ENCODE measurements at places on chromosomes 7 and 10.

- peak; percentile 59 for DNase-seq
Observed at GRCh38 chr10:74056050-74056818, 58.3 kb downstream of the VCL start.

DNA sequence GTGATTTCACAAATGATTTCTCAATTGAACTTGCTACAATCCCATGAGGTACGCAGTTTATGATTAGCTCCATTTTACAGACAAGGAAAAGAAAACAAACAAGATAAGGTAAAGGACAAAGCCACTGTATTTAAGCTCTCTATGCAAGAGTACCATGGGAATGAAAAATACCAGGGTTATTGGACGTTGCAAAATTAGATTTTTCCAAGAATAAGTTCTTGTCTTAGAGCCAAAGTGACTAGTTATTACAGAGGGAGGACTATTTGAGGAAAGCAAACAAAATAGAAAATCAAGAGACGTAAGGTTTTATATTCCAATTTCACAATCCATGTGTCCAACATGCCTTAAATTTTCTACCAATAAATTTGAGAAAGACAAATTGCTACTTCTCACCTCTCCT, 97.9 kb upstream of the PTN start:
- peak; percentile 39 for DNase-seq

DNA sequence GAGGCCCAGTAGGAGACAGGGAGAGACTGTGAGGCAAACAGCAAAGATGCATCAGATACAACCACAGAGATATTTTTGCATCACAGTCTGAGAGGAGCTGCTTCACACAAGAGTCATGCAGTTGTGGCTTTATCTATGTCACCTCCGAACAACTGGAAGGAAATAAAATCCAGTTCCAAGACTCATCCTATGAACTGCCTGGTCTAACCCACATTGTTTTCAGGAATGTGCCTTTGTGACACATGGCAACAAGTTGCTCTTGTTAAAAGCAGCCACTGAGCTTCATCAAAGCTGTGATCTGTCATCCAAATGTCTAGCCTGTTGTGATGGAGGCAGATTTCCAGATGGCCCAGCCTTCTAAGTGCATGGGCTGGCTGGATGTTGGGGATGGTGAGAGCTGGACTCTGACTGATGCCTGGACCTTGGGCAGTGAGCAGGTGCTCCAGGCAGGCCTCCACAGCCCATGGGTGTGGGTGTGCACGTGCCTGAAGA, 255.0 kb downstream of the BMPER start:
- peak; percentile 94 for DNase-seq

- no peak for DNase-seq
Observed at GRCh38 chr7:42709284-42709683, 202.6 kb downstream of the C7orf25 start.

- no peak for DNase-seq
Observed at GRCh38 chr10:66649626-66650025, 276.2 kb upstream of the LRRTM3 start.

DNA sequence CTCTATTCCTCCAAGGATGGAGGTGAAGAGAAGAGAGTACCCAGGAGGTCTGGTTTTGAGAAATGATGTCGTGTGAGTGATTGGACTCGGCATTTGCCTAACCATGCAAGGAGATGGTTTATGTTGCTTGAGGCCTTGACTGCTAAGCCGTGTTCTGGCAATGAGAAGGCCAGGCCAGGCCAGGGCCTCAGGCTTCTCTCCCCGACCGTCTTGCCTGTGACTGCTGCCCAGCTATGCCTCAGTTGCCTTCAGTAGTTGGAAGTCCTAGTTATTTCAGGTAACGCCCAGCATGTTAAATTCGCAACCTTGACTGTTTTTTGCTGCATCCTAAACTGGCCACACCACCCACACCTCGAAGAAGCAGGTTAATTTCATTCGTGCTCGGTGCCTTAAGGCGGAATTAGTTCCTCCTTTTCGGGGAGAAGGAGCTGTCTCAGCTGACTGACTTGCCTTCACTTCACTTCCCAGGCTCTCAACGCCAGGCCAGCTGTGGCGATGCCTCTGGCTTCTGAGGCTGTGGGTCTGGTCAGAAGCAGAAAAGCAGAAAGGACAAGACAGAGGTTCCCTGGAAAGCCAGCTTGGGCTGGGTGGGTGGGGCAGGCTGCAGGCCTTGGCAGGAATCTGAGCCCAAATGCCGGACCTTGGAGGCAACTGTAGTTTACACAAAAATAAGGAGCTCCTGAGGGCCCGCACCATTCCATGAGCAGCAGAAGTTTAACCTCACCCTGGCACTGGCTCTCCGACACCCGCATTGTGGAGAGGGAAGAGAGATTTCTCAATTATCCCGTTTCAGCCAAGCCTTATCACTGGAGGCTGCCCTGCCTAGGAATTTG, 61.9 kb upstream of the SAMD8 start:
- DNase-seq, result no peak

- no peak for DNase-seq
Observed at GRCh38 chr7:159083698-159084068, 61.0 kb downstream of the VIPR2 start.

GRCh38 chr10:124319926-124320391, 98.8 kb downstream of the OAT start:
- DNase-seq, result no peak

GRCh38 chr7:55426676-55427075, 61.5 kb downstream of the LANCL2 start:
- no peak for DNase-seq

GRCh38 chr7:106358103-106358663, 73.4 kb upstream of the NAMPT start:
- DNase-seq, result peak; percentile 46

GRCh38 chr10:77380191-77380590, 257.4 kb downstream of the KCNMA1 start:
- DNase-seq, result no peak

DNA sequence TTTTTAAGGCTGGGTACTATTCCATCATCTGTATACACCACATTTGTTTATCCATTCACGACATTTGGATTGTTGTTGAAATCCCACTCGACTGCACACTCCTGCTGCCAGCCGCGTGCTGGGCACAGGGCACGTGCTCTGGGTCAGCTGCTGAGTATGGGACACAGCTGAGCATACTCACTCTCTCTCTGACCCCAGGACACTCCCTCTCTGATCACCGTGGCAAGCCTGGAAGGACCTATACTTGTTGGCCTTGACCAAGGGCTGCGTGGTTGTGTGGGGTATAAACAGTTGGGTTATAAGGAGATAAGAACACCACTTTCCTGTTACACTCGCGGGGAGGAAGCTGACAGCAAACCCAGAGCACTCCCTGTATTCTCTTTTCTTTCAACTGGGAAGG, 153.0 kb upstream of the RHEB start:
- DNase-seq, result no peak

DNA sequence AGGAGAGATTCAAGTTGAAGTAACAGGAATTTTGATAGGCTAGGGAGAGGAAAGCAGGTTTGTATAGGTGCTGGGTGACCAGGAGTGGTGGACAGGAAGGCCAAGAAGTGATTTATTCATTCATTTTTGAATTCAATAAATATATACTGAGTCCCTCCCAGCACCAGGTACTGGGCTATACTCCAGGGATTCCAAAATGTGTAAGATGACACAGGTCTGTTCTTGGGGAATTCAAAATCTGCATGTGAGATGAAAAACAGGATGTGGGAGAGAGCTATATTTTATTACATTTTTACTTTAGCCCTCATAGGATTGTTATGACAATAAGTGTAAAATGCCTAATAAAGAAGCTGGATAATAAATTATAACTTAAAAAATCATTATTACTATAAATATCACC, 134.9 kb downstream of the ANK3 start:
- no peak for DNase-seq

DNA sequence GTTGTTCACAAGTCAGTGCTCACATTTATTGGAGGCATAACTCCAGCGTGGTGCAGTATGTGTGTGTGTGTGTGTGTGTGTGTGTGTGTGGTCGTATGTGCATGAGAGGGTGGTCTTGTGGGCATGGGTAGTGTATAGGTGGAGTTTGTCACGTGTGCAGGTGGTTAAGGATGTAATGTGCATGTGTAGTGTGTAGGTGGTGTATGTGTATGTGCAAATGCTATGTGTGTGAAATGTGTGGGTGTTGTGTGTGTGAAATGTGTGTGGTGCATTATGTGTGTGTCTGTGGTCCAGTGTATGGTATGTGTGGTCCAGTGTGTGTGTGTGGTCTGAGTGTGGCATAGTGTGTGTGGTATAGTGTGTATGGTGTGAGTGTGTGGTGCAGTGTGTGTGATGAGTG, 30.3 kb upstream of the PODXL start:
- DNase-seq, result no peak

- no peak for DNase-seq
Observed at GRCh38 chr7:132590162-132590561, 13.9 kb upstream of the PLXNA4 start.

- DNase-seq, result no peak
Observed at GRCh38 chr7:20554072-20554471, 61.4 kb upstream of the ABCB5 start.

DNA sequence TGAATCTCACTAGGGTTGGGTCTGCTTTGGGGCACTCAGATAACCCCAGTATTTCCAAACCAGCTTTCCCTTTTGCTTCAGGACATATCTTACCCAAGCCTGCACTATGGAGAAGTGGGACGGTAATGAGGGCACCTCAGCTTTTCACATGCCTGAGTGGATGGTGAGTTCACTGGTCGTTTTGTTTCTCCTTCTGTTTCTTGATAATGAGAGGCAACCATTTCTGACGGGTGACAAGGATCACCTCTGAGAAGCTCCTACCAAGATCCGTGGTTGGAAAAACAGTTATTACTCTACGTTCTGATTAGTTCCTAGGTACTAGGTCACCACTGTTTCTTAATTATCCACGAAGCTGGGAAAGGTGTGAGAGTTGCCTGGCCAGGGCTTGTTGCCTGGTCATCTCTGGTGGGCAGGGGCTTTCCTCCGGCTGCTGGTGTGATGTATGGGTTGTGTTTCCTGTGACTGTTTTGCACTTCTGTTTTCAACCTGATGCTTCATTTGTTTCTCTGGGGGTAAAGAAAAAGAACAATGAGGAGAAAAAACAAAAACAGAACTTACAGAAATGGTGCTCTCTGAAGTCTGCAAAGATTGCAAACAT, 65.7 kb upstream of the STRIP2 start:
- DNase-seq, result no peak

GRCh38 chr7:139118234-139118804, 8.8 kb upstream of the ZC3HAV1 start:
- peak; percentile 77 for DNase-seq

GRCh38 chr10:81696609-81697388, 178.2 kb upstream of the NRG3 start:
- no peak for DNase-seq

GRCh38 chr10:1601406-1601805, 135.9 kb downstream of the ADARB2 start:
- DNase-seq, result no peak

- DNase-seq, result peak; percentile 68
Observed at GRCh38 chr10:5442065-5442989, 30.0 kb downstream of the NET1 start.

DNA sequence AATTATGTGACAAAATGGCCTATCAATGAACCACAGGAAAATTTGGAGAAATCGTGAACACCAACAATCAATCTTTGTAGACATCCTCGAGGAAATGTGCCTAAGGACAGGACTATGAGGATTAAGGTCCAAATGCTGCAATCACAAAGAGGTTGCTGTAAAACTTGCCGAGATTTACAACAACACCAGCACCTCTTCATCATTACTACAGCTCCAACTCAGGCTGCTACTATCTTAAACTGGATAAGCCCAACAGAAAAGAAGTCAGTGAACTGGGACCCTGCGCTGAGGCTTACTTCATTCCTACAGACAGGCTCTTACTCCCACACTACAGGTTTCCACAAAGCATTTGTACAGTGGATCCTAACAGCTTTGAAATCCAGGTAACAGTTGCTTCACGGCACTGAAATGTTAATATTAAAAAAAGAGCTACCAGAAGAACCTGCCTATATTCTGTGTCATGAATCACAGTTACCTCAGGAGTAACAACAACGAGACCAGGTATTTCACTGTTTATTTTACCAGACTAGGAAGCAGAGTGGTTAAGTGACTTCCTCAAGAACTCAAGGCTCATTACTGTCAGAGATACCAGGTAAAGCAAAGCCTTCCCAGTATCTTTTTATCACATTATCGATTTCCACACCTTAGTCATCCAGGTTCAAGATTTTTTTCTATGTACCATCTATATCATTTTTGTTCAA, 23.9 kb downstream of the CACUL1 start:
- no peak for DNase-seq

- DNase-seq, result no peak
Observed at GRCh38 chr10:35699848-35700486, 57.9 kb upstream of the FZD8 start.

DNA sequence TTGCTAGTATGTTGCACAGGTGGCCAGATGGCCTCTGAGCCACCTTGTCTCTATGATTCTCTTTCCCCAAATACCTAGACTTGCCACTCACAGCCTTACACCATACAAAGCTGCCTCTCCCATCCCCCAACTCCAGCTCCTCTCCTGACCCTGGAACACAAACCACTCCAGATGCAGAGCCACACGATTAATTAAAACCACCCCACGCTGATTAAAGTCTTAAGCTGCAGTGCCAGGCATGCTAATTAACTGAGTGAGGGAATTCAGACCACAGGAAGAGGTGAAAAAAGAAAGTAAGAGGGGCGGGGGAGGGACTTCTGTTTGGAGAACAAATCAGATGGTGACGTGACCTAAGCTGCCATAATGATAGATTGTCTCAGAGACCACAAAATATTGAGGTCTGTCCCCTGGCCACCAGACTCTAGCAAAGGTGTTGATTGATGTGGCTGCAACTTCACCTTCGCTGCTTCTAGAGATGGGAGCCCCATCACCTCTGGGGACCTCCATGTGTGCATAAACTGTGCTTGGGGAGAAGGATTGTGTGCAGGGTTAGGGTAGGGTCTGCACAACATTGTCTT, 331.3 kb downstream of the PLXNA4 start:
- DNase-seq, result no peak

GRCh38 chr7:155602750-155603149, 41.7 kb upstream of the RBM33 start:
- no peak for DNase-seq

Measured in fibroblast of mammary gland (primary cell).